ENCODE measurements at places on chromosomes 2 and 18.

DNA sequence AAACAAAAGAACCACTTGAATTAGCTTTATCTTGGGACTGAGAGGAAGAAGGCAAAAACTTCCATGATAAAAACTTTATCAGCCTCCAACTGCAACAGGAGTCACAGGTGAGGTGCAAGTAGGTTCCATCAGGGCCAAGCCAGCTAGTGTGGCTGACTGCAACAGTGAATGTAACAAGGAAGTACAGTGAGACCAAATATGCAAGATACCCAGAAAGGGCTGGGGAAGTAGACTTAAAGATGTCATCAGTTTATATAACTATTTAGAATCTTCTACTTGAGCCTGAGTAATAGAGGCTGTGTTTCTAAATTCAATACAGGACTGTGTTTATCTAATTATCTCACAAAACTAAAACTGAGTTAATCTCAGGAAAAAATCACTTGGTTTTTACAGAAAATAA lies 14.8 kb downstream of the PLEKHM3 start:
- DNase-seq, result no peak

- DNase-seq, result no peak
These were observed 50.5 kb downstream of the SNED1 start for GRCh38 chr2:241048949-241049343.

DNA sequence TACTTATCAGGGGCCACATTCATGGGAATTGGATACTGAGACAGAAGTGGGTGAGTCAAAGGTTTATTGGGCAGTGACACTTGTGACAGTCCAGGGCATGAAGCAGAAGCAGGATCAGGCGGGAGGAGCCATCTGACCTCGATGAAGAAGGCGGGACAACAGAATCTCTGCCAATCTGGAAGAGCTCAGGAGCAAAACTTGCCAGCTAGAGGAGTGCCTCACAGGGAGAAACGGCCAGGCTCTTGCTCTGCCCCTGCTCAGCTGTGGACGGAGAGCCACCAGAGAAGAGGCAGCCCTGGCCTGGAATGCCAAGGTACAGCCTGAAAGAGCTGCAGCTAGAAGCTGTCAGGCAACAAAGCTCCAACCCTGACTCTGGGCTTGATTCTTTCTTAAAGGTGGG lies 16.9 kb downstream of the DAW1 start:
- no peak for DNase-seq

- no peak for DNase-seq
These were observed 72.1 kb upstream of the PXDN start for GRCh38 chr2:1816414-1816911.

DNA sequence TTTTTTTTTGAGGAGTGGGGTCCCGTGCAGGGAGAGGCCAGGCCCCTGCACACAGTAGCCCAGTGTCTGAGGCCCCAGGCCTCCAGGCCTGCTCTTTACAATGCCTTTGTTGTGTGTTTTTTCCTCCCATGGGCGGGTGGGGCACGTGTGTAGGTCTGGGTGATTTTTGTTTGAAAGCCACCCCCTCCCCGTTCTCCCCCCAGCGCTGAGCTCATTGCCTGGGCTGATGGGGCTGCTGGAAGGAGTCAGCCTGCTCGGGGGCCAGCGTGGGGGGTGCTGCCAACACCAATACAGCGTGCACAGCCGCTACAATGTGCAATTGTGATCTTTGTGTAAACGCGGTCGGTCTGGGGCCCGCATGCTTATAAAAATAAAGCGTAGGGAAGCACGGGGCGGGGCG lies 142.7 kb downstream of the DYSF start:
- no peak for DNase-seq

GRCh38 chr2:152598975-152599759 lies 118.1 kb downstream of the PRPF40A start:
- DNase-seq, result no peak

DNA sequence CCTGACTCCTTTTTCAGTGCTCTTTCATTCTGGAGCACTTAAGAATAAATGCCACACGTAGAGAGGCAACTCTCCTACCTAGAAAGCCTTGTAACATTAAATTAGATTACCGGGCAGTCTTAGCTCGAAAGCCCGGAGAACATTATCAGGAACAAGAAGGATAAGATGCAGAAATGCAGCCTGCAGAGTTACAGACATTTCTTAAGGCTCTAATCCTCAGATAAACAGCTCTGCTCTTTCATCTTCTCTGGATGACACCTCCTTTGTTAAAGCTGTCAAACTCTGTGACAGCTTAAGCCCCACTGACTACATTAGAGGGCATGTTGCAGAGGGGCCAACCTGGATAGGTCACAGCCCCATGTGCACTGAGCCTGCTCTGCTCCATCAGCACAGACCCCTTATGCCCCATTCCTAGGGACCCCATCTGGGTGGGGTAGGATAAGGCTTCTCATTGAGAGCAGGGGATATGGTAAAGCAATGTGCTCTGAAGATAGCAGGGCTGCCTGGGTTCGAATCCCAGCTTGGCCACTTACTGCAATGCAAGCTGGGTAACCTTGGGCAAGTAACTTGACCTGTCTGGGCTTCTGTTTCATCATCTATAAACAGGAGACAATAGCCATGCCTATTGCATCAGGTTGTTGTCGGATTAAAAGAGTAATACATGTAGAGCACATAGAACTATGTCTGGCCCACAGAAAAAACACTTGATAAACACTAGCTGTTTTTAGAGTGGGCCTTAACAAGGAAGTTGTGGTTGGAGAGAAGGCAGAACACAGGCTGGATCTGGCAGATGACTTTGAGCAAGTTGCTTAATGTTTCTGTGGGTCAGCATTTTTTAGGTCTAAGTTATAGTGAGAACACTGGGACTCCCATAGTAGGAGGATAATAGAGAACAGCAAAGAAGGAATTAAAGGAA lies 111.4 kb downstream of the THNSL2 start:
- DNase-seq, result no peak

DNA sequence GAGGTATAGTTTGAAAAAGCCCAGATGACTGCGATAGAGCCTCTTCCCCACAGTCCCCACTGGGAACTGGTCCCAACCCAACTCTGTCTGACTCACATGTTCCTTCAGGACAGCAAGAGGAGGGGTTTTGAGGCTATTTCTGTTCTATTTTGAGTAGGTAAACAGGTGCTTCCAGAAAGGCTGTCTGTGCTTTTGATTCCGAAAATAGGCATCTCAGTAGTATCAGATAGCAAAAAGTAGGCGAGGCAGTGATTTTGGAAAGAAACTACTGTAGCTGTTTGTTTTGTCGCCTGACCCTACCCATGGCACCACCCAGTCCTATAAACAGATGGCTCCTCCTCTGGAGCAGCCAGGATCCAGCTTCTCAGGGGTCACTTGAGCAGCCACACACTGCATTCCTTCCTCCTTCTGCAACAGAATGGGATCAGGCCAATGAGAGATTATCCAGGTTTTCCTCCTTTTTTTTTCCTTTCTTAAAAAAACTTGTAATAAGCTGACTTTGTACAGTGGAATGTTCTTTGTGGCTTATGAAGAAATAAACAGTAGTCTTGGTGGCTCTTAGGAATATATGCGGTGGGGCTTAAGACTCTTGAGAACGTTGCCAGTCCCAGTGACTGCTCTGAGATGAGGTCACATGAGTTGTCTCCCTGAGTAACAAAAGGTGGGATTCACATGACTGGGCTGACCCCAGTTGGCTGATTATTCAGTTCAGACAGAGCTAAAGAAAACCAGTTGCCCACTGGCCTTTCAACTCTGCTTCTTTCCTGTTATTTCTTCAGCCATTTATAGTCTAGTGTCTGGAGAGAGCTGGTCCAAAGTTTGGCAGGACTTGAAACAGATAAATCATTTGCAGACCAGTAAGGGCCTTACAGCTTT lies 98.6 kb downstream of the KCNS3 start:
- DNase-seq, result no peak

DNA sequence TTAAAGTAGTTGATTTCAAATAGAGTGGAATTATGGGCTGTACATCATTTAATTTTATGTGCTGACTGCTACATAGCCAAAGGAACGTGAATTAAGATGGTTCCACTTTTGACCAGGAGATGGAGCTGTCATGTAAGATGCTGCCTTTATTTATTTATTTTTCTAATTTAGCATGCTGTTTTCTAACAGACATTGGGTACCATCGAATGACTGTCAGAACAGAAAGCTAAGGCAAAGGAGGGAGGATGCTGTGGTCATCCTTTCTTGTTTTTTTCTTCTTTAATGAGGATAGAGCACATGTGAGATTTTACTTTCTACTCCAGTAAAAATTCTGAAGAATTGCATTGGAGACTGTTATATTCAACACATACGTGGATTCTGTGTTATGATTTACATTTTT lies at the start of gene SCN2A:
Gene SCN2A (plus strand): TSS at position 185 of the 400 bp plus-strand sequence. CDS start 56,410 bp downstream, outside the sequence.
- DNase-seq, result no peak

- no peak for DNase-seq
These were observed 48.4 kb upstream of the PIK3C3 start for GRCh38 chr18:41906528-41907146.

- DNase-seq, result no peak
These were observed 123.1 kb downstream of the CACNB4 start for GRCh38 chr2:151975460-151976414.

- DNase-seq, result no peak
These were observed 199.1 kb upstream of the CHAC2 start for GRCh38 chr2:53568469-53568868.

DNA sequence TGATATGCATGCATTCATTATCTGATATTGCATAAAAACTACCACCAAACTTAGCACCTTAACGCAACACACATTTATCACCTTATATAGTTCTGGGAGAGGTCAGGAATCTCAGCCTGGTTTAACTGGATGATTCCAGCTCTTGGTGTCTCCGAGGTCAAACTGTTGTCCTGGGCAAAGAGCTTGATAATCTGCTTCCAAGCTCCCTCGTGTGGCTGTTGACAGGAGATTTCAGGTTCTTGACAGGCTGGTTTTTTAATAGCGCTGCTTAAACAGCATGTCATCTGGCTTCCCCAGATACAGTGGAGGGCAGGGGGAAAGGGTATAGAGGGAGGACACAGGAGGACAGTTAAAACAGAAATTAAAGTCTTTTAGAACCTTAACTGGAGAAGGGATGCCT lies 785.0 kb downstream of the CNTNAP5 start:
- DNase-seq, result no peak

GRCh38 chr2:200620606-200621390 lies 35.0 kb downstream of the AOX1 start:
- DNase-seq, result no peak

DNA sequence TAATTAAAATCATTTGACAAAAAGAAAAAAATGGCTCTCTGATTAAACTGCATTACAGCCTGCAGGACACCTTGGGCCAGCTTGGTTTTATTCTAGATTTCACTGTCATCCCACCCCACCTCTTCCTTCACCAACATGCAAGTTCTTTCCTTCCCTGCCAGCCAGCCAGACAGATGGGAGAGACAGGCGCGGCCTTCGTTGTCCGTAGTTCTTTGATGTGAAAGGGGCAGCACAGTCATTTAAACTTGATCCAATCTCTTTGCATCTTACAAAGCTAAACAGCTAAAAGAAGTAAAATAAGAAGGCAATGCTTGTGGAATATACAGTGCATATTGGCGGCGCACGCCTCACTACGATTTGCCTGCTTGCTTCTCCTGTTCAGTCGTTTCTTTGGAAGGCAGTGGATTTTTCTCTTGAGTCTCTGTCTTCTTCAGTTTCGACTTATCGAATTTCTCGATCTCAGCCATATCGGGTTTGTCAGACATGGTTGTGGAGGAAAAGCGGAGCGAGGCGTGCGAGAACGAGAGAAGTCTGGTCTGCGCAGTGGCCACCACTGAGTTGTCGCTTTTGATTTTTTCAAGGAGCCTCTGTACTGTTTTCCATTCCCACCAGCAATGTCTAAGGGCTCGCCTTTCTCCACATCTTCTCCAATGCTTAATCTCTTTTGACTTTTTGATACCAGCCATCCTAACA lies 22.4 kb downstream of the COLEC11 start:
- DNase-seq, result no peak

- no peak for DNase-seq
These were observed 478.3 kb downstream of the FBXO15 start for GRCh38 chr18:73669297-73669696.

GRCh38 chr2:179024445-179024844 lies 25.5 kb downstream of the CCDC141 start:
- DNase-seq, result no peak

DNA sequence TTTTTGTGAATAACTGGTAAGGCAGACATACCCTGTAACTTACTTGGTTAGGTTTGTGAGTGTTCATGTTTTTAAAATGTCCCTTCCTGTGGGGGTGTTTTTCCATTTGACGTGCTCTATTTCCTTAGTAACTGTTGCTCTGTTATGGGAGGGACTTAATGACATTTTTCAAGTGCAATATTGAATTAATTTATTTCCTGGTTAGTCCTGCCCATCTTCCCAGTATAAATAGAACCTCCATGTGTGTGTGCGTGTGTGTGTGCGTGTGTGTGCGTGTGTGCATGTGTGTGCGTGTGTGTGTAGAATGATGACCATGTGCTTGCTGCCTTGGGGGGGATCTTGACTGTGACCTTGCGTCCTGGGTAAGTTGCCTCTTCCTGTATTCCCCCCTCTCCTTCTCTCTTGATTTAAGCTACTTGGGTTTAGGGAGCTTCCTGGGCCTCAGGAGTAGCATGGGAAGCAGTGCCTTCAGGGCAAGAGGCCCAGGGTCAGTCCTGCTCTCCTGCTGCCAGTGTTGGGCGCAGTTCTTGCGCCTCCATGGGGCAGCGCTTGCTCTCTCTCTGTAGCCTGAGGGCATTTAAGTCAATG lies 163.9 kb downstream of the LDLRAD4 start:
- DNase-seq, result no peak
